Progenitor cell of endocrine pancreas (in vitro differentiated cells): ENCODE measurements at places on chromosomes 12 and 14. TPM values are rescaled to one million over a fixed set of nuclear protein-coding genes. Genes with fewer than 3 reads are reported as not detected.

Gene IKBIP
- total RNA-seq = 10.8 and 11.4 TPM in 2 replicates

Gene HELB
- total RNA-seq = 7.0 and 7.1 TPM in 2 replicates

Gene PIWIL1
- total RNA-seq = not detected in 2 replicates

Gene SELPLG
- total RNA-seq = not detected in 2 replicates

Gene CCDC91
- 46.4 and 51.3 TPM in 2 replicates for total RNA-seq

GRCh38 chr14:55530464-55530863 is 49.5 kb upstream of the KTN1 start:
- H3K4me1 ChIP-seq = no peaks in the 10 kb centered on the region
- H3K27me3 ChIP-seq = peaks cover 3% of the 10 kb centered on the region
- no peak overlapping the region for H3K27ac ChIP-seq
- H3K4me3 ChIP-seq = no peak overlapping the region
- no peak for DNase-seq
- no peaks in the 10 kb centered on the region for H3K36me3 ChIP-seq

- H3K4me1 ChIP-seq = peaks cover 26% of the 10 kb centered on the region
- H3K27ac ChIP-seq = peak overlapping the region; percentile 63
- DNase-seq = no peak
Measured at GRCh38 chr12:122884091-122884826, 11.7 kb downstream of the VPS37B start.

GRCh38 chr12:18146363-18146762 is 56.4 kb upstream of the RERGL start:
- H3K27ac ChIP-seq = no peak overlapping the region
- H3K4me3 ChIP-seq = no peak overlapping the region
- DNase-seq = no peak
- H3K4me1 ChIP-seq = peaks cover 32% of the 10 kb centered on the region

GRCh38 chr12:113065126-113066007 is 8.8 kb downstream of the DTX1 start:
- DNase-seq = peak; percentile 50
- H3K4me3 ChIP-seq = no peak overlapping the region
- H3K4me1 ChIP-seq = no peaks in the 10 kb centered on the region

DNA sequence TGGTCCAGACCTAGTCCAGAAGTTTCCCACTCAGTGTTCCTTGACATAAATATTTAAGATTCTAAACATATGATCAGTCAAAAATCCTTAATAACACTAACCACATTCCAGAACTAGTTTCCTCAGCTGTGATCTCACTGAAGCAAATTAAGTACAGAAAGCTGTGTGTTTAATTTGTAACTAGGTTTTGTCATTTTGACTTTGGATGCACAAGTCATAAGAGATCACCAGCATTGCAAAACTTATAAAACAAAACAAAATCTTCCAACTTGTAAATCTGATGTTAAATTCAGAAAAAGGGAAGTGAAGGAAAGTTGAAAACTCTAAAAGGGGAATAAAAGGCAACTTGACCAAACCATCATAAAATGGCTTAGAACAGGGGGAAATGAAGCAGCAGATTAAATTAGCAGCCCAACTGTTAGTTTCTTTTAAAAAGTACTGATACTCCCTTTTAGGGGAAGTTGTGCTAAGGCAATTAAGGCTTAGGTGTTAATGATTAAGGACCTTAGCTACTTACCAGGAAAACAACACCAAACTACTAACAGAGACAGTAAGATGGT is 56.6 kb downstream of the SH2B3 start:
- no peaks in the 10 kb centered on the region for H3K27me3 ChIP-seq
- H3K4me1 ChIP-seq = peaks cover 5% of the 10 kb centered on the region
- peaks cover 8% of the 10 kb centered on the region for H3K36me3 ChIP-seq
- H3K27ac ChIP-seq = no peak overlapping the region
- DNase-seq = no peak

- H3K4me3 ChIP-seq = no peak overlapping the region
- peak overlapping the region; percentile 46 for H3K27ac ChIP-seq
- DNase-seq = no peak
- no peaks in the 10 kb centered on the region for H3K27me3 ChIP-seq
- H3K4me1 ChIP-seq = no peaks in the 10 kb centered on the region
- H3K36me3 ChIP-seq = peaks cover 33% of the 10 kb centered on the region
Measured at GRCh38 chr14:88590173-88590572, 27.3 kb downstream of the ZC3H14 start.

DNA sequence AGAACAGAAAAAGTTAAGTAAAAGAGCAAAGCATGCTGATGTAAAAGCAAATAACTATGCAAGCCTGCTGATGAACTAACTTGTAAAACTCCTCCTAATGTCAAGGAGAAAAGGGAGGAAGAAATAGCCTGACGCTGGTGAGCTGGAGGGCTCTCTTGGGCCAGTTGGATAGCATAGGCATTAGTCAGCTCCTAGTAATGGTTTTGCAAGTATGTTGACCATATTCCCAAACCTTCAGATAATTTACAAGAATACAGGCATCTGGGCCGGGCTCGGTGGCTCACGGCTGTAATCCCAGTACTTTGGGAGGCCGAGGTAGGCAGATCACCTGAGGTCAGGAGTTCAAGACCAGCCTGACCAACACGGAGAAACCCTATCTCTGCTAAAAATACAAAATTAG is 871.4 kb downstream of the C12orf50 start:
- H3K27me3 ChIP-seq = no peaks in the 10 kb centered on the region
- H3K27ac ChIP-seq = no peak overlapping the region
- no peaks in the 10 kb centered on the region for H3K4me1 ChIP-seq
- H3K36me3 ChIP-seq = no peaks in the 10 kb centered on the region
- H3K4me3 ChIP-seq = no peak overlapping the region

- no peaks in the 10 kb centered on the region for H3K27me3 ChIP-seq
- no peaks in the 10 kb centered on the region for H3K4me1 ChIP-seq
- H3K36me3 ChIP-seq = peaks cover 4% of the 10 kb centered on the region
- H3K27ac ChIP-seq = no peak overlapping the region
Measured at GRCh38 chr14:105212541-105213300, 31.6 kb upstream of the NUDT14 start.
